ENCODE measurements at places on chromosomes 4 and X.

- DNase-seq, result no peak
Measured at GRCh38 chr4:20813700-20814099, 113.4 kb downstream of the PACRGL start.

DNA sequence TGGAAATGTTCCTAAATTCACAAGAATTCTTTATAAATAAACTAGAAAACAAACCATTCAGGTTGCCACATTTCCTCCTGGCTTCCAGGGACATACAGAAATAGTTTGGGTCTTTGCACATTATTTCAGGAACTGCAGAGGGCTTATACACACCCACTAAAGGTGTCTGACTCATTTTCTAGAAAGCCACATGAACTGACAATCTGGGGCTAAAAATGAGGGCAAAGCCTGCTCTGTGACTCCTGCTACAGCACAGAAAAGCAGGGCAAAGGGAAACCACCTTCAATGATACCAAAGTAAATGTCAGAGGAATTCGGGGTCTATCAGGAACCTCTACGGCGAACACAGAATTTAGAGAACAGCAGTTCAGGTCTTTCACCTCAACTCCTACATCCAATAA is 112.2 kb upstream of the MAP3K15 start:
- no peak for DNase-seq

- DNase-seq, result peak; percentile 23
Measured at GRCh38 chrX:21745756-21746155, 12.2 kb downstream of the SMPX start.

- no peak for DNase-seq
Measured at GRCh38 chr4:133866328-133866699, 335.3 kb downstream of the PABPC4L start.

DNA sequence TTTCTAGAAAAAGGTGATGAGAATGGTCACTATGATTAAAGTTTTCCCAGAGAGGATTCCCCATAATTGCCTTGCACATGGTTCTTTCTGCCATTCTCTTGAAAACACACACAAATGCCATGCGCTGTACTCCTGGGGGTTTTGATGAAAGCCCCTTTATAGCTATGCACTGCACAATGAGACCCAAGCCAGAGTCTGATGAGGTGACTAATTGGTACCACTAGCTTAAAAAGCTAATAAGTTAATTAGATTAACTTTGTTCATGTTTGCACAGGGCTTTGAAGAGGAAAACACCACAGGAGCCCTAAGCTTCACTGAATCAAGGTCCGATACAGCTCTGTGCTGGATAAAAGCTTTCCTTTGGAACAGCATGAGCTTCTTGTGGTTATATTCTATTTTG is 132.2 kb downstream of the NKX6-1 start:
- DNase-seq, result no peak

GRCh38 chrX:56618323-56618722 is 54.9 kb downstream of the UBQLN2 start:
- no peak for DNase-seq

DNA sequence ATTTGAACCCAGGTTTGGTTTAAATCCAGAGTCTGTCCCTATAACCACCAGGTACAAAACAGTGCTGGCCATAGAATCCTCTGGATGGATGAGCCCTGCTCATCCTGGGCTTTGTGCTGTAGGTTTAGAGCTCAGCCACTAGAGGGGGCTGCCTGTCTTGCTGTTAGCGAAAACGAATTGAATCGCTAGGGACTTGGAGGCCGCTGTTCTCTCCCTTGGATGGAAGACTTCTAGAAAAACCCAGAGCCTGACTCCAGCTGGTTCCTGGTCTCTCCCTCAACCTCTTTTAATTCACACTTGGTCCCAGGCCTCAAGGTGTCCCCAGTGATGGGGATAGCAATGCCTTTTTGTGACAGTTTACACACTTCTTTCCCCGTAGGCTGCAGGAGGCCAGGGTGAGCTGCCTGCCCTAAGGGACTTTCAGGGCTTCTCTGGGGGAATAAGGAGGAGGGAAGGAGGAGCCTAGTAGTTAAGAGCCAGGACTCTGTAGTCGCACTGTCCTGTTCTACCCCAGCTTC is 8.7 kb downstream of the RIPPLY1 start:
- DNase-seq, result peak; percentile 17

DNA sequence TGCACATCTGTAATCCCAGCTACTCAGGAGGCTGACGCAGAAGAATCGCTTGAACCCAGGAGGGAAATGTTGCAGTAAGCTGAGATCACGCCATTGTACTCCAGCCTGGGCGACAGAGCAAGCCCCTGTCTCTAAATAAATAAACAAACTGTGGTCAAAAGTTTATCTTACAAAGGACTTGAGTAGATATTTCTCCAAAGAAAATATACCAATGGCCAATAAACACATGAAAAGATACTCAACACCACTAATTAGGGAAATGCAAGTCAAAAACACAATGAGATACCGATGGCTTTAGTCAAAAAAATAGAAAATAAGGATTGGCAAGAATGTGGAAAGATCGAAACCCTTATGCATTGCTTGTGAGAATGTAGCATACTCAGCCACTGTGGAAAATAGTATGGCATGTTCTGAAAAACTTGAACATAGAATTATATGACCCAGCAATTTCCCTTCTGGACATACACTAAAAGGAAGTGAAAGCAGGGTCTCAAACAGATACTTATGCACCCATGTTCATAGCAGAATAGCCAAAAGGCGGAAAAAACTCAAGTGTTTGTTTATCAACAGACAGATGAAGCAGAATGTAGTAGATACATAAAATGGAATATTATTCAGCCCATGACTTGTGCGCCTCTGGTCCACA is 2.0 kb upstream of the CFAP97 start:
- no peak for DNase-seq

DNA sequence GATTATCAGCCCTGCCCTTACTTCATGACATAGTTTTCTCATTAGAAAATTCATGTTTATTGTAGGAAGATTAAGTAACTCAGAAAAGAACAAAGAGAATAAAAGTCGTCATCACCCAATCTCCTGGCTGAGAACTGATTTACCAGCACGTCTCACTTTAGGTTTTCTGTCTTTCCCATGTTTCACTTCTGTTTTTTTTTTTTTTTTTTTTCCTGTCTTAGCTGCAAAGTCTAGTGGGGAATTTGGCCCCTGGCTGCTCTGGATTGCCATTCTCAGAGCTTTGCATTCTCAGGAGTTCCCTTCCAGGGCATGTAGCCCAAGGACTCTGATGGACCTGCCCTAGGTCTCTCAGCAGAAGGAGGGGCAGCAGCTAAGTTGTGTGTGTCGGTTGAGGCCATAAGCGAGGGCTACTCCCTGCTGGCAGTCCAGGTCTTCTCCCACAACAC is 57.8 kb downstream of the TMEM131L start:
- no peak for DNase-seq

DNA sequence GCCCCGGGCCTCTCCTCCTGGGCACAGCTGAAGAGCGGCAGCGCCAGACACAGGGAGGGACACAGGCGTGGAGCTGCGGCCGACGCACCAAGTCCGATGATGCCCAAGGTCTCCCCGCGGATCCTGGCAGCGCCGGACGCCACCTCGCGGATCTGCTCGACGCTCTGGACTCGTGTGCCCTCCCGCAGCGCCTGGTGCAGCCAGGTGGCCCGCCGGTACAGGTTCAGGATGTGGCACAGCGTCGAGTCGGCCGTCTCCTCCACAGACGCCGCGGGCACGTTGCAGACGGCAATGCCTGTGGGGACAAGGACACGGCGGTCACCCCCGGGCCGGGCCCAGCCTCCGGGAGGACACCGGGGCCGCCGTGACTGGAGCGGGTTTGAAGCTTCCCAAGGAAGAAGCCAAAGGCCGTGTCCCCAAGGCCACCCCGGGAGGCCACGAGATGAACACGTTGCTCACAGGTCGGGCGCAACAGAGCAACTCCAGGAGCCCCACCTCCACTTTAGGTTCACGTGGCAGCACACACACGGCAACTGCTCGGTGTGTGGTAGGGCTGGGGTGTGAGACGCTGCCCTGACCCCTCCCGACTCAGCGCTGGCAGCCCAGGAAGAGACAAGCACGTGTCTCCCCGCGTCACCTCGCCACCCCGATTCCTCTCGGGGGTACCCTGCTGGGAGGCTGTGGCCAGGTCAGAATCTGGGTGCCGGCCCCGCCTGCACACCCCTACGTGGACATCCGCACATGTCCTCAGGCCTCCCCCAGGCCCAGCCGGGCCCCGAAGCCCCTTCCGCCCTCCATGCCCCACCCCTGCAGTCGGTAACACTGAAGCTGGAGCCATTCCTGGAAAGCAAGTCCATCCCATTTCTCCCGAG is 23.4 kb downstream of the CTBP1 start:
- DNase-seq, result no peak

GRCh38 chr4:27048429-27049238 is 188.0 kb downstream of the STIM2 start:
- DNase-seq, result no peak

DNA sequence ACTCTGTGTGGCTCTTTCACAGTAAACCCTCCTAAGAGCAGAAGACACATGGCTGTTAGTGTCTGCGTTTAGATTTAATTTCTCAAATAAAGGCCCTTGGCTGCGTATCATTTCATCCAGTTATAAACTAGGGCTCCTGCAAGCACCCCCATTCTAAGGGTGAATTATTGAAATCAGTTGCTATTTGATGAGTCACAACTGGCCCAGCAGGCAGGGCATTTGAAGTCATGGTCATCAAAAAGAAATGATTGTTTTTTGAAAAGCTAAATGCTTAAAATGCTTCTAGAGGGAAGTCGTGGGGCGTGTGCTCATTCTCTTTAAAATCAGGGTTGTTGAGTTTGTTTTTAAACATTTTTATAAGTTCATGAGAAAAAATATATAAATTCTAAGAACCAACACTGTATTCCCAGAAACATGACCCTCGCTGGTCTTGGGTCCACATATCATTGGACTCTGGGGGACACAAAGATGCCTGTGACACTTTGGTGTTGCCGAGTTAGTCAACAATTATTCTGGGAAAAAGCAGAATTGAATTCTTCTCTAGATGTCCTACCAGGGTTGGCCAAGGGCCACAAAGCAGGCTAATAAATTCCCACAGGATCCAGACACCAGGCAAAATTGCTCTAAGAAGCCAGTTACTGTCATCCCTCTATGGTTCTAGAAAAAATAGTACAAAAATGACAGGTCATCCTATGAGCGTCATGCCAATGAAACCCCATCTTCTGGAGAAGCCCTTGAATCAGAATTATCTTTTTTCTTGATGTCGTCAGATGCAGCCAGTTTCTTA is 99.5 kb upstream of the MYOZ2 start:
- no peak for DNase-seq

- no peak for DNase-seq
Measured at GRCh38 chr4:86264241-86264640, 95.6 kb downstream of the MAPK10 start.

- no peak for DNase-seq
Measured at GRCh38 chr4:56979421-56980072, 851 bp downstream of the POLR2B start.
